NCI-H187 (cell line): ENCODE measurements at places on chromosomes 2 and 18.

- DNase-seq, result no peak
Observed at GRCh38 chr2:5697562-5697961, 5.4 kb downstream of the SOX11 start.

GRCh38 chr18:74637070-74637469 lies 39.4 kb downstream of the ZNF407 start:
- no peak for DNase-seq

DNA sequence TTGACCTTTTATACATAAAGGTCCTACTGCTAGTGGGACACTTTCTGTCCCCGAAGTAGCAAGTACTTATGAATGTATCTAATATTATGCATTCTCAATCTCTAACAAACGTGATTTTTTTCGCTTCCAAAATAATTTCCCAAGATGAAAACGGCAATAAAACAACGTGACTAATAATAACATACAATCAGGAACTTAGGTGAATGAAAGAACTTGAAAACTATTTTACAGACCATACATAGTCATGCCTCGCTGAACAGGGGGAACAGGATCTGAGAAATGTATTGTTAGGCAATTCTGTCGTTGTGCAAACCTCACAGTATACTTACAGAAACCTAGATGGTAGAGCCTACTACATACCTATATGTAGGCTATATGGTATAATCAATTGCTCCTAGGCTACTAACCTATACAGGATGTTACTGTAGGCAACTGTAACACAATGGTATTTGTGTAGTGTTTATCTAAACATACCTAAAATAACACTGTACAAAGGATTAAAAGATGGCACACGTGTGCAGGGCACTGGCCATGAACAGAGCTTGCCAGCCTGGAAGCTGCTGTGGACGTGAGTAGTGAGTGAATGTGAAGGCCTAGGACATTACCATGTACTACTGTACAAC lies 2.5 kb downstream of the RTN4 start:
- DNase-seq, result no peak

GRCh38 chr2:95391641-95392310 lies 10.7 kb upstream of the FAHD2A start:
- DNase-seq, result no peak

DNA sequence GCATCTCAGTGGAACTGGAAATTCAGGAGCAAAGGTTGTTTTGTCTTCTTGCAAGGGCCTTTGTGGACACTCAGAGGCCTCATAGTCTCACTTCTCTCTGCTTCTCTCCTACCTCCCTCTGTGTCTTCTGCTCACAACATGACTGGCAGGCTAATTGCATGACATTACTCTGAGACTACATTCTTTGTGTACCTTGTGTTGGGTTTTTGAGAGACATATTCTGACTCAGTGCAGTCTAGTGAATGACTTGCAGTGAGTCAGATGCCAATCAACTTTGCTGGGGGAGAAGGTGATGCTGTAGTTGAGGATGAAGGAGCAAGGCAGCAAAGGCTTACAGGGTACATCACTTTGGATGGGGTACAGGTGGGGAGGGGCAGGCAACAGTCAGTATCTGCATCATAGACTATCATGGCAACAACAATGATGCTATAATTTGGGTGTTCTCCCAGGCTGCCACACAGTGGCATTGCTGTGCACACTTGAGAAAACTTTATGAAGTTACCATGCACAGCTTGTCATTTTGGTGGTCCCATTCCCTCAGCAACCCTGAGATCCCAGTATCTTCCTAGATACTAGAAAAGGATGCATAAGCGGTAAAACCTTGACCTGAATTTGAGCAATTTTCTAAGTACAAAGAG lies 69.3 kb upstream of the SLC16A14 start:
- DNase-seq, result no peak

GRCh38 chr2:18987592-18988073 lies 370.8 kb downstream of the OSR1 start:
- DNase-seq, result no peak

GRCh38 chr2:29398384-29399237 lies 283.4 kb downstream of the CLIP4 start:
- peak; percentile 21 for DNase-seq

DNA sequence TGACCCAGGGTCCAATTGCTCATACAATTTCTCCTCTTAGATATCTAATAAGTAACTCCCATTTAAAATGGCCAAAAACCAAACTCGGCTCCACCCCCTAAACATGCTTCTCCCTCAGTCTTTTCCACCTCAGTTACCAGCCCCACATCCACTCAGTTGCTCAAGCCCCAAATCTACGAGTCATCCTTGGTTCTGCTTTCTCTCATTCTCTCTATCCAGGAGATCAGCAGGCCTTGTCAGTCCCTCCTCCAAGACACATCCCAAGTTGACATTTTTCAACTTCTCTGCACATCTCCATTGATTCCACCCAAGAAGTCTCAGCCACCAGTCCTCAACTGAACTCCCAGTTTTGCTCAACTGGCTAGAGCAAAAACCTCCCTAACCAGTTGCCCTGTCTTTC lies 40.5 kb upstream of the RTN4 start:
- DNase-seq, result no peak

DNA sequence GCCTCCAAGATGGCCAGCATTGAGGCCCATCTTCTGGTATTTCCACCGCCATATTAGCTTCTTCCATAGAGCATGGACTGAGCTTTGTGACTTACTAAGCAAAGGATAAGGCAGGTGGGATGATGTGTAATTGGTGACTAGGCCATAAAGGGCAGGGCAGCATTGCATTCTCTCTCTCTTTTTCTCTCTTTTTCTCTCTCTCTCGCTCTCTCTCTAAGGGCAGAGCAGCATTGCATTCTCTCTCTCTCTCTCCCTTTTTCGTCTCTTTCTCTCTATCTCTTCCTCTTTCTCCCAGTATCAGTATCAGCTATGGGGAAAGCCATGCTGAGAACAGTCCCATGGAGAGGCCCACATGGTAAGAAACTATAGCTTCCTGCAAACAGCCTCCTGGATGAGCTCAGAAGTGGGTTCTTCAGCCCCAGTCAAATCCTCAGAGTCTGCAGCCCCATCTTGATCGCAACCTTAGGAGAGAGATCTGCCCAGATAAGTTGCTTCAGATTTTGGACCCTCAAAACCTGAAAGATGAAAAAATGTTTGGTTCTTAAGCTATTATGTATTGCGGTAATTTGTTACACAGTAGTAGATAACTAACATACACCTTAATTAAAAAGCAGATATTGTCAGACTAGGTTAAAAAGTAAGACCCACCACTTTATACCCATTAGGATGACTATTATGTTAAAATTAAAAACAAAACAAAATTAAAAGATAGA lies 39.1 kb upstream of the MYCN start:
- no peak for DNase-seq

- DNase-seq, result no peak
Observed at GRCh38 chr2:100895402-100895801, 75.5 kb downstream of the NPAS2 start.

GRCh38 chr2:213237787-213238186 lies 46.5 kb upstream of the SPAG16 start:
- DNase-seq, result no peak

- no peak for DNase-seq
Observed at GRCh38 chr18:11167778-11168177, 18.4 kb upstream of the PIEZO2 start.

GRCh38 chr18:48951448-48952286 lies 902 bp upstream of the SMAD7 start:
- peak; percentile 66 for DNase-seq

GRCh38 chr2:112108178-112108832 lies 29.9 kb upstream of the FBLN7 start:
- no peak for DNase-seq

- DNase-seq, result no peak
Observed at GRCh38 chr2:72003124-72003523, 144.5 kb downstream of the CYP26B1 start.

DNA sequence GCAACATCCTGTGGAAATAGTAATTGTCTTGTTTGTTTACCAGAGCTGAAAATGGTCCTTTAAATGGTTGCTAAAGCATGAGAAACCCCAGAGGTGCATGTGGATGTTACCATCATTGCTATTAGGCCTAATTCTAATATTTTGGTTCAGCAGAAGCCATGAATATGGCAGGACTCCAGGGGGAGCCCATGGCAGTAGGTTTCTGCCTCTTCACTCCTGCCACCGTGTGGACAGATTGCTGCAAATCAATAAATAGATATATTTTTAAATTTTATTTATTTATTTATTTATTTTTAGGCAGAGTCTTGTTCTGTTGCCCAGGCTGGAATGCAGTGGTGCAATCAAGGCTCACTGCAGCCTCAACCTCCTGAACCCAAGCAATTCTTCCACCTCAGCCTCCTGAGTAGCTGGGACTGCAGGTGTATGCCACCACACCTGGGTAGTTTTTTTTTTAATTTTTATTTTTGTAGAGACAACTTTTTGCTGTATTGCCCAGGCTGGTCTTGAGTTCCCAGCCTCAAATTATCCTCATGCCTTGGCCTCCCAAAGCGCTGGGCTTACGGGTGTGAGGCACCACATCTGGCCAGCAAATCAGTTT lies 54.9 kb upstream of the CAPN13 start:
- no peak for DNase-seq

DNA sequence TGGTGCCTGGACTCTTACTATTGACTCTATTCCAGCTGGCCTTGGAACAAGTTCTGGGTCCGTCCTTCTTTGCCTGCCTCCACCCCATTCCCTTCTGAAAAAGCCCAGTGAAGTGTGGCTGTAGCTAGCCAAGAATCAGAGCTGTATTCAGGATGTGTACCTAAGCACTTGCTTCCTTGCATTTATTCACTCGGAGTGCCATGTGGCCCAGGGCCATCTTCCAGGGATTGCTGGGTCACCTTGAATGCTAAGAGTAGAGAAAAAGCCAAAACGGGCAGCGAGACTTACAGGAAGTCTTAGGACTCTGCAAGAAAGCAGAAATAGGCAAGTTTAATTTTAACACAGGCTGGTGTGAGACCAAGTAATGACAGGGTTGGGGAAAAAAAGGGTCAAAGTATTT lies 4.1 kb downstream of the ITGA6 start:
- DNase-seq, result no peak

GRCh38 chr18:25921677-25922421 lies 168.6 kb downstream of the SS18 start:
- DNase-seq, result no peak
